T1000 (cell line): ENCODE measurements at places on chromosomes 2 and 18.

- no peak for DNase-seq
These were observed 143.7 kb upstream of the CTNNA2 start for GRCh38 chr2:79369127-79369526.

DNA sequence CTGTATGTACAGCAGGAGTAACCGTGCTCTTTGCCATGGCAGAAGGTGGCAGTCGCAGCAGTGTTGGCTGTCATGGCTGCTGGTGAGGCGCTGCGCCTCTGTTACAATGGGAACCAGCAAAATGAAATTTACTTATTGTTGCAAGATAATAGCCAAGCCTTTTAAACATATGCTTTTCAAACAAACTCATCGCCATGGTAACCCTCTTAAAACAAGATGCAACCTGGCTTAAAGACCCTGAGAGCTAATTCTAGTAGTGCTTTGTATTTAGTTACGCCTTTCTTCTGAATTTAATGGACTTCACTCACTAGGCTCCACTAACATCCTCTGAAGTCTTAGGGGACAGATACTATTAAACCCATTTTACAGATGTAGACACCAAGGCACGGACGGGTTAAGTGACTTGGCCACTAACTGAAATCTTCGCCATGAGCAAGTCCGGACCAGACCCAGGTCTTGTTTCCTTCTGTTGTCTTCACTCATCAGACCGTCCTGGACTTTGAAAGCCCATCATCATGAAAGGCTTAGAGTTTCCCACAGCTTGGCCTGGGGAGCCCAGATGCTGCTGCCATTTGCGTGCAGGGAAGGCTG is 111.6 kb upstream of the ODC1 start:
- no peak for DNase-seq

GRCh38 chr2:27060323-27060722 is 8.9 kb downstream of the AGBL5 start:
- DNase-seq: no peak

DNA sequence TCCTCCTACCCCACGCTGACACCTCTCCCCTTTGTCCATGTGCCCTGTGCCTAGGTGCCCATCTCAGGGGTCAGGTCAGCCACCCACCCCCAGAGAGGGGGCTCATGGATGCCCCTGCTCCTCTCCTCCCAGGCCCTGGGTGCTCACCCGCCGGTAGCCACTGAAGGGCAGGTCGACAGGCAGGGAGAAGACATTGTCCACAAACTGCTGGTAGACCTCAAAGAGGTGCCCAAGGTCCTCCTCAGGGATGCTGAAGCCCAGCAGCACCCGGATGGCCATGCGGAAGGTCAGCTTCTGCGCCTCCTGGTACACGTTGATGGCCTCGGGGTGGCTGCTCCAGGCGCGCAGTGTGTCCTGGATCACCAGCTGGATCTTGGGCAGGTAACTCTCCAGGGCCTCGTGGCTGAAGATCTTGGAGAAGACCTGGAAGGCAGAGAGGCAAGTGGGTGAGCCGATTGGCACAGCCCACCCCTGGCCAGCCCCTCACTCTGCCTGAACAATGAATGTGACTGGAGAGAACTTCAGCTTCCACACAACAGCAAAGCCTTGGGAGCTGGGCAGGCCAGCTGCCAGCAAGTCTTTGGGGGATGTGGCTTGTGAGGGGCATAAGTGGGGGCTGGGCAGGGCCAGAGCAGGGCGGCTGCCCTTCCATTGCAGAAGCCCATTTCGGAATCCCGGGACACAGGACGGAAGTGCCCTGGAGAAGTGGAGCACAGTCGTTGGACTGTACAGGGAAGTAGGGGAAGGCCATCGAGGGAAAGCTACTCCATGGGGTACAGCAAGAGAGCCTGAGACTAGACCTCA is 12.5 kb downstream of the CYP26B1 start:
- DNase-seq: no peak

GRCh38 chr2:239015901-239016675 is 168.2 kb downstream of the TWIST2 start:
- no peak for DNase-seq
